ENCODE measurements at places on chromosomes 1 and 21.

GRCh38 chr1:203427451-203427850, 48.2 kb upstream of the PRELP start:
- no peak for DNase-seq

- DNase-seq = no peak
Measured at GRCh38 chr1:52096216-52096615, 40.1 kb downstream of the BTF3L4 start.

- DNase-seq = peak; percentile 18
Measured at GRCh38 chr1:67645495-67646144, 39.4 kb upstream of the GADD45A start.

DNA sequence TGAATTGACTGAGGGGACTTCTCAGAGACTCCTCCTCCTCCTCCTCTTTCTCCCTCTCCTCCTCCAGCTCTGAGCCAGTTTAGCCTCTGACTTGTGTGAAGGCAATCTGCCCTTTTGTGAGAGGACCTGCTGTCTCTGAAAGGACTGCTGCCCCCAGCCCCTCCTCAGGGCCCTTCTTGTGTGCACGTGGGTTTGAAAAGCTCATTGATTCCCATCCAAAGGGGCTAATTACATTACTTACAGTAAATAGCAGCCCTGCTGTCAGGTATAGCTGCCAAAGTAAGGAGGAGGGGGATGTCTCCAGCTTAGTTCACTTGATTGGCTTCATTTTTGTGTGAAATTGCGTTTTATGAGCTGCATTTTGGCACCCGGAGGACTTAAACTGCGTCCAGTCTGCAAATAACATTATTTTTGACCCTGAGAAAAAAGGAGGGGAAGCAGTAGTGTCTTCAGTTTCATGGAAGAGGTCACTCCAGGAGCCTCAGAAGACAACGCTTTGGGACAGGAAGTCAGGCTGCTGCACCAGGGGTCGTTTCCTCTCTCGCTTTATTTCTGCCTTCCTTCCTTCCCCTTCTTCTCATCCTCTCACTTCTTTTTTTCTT, 1.8 kb upstream of the LHX9 start:
- DNase-seq = no peak

- DNase-seq = no peak
Measured at GRCh38 chr1:206582971-206583706, 29.1 kb downstream of the EIF2D start.

DNA sequence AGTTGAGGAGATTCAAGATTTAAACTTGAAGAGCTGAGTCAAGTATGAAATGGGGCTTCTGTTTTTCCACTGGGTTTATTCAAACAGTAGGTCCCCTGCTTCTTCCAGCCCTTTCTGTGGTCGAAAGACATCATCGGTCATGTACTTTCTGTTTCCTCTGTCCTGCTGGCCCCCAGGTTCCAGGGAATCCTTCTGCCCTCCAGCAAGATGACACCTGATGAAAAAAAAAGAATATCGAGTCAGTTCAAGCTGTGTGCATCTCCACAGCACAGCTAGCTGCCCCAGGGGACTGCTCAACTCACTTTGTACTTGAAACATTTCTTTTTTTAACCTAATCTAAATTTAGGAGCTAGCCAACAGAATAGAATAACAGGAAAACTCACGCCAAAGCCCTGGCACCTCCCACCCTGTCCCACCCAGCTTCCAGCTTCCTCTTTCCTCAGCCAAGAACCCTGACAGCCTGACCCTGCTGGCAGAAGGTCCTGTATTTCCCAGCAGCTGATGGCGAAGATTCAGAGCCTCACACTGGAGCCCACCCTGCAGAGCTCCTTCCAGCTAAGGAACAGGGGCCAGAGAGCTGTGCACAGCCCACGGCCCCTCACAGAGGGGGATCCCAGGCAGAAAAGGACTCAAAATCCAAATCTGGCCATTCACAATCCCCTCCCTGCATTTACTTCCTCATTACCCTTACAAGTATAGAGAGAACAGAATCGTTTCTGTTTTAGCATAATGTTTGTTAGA, 176.5 kb downstream of the PSMG1 start:
- DNase-seq = no peak

DNA sequence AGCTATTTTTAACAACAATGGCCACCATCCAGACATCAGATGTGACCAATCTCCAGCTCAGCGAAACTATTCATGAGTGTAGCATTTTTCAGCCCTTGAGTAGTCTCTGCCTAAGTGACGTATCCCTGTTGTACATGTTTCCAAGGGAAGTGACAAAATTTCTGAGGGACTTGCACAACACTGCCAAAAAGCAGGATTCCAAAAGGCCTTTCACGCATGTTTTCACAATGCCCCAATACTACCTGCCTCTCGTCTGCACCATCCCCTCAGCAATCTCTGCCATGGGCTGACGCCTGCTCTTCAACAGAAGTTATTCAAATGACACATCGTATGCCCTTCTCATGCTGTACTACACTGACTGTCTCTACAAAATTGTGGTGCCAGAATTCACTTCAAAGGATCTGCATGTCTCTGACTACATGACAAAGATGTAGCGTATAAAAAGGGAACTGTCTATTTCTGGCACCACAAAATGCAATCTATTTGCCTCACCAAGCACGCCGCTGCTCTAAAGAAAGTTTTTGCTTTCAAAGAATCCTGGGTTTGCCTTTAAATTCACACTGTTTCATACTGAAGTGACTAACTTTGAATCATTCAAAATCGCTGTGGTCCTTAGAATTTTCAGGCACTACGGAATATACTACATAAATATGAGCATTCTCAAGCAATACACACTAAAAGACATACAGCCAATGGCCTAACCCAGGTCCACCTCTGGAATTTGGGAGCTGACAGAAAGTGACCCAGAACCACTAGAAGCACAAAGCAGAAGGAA, 32.9 kb downstream of the JAK1 start:
- no peak for DNase-seq

- no peak for DNase-seq
Measured at GRCh38 chr1:45806129-45806528, 2.7 kb downstream of the MAST2 start.

DNA sequence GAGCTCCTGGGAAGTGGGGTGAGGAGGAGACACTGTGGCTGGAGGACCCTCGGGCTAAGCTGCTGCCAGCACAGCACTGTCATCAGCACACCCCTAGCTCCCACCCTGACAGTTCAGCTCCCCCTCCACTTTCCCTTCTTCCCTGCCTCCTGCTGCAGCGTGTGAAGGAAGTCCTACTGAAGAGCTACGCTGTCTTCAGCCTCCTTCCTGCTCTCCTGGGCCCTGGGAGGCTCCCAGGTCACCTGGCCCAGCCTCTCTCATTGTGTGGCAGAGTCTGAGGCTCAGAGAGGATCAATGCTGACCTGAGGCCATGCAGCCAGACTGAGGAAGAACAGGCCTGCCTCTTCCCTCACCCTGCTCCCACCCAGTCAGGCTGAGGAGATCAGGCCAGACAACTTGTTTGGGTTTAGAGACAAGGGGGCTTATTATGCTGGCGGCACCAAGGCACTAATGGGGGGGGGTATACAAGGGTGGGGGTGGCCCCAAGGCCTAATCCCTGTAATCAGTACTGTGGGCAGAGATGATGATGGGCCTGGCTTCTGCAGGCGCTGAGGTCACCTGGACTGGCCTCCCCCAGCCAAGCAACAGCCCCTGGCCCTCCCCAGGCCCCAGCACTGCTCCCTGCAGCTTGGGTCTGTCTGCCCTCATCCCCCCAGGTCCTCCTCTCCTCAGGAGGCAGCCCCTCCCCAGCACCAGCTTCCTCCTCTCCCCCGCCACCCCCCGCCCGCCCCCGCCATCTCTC, 9.1 kb downstream of the NES start:
- no peak for DNase-seq

DNA sequence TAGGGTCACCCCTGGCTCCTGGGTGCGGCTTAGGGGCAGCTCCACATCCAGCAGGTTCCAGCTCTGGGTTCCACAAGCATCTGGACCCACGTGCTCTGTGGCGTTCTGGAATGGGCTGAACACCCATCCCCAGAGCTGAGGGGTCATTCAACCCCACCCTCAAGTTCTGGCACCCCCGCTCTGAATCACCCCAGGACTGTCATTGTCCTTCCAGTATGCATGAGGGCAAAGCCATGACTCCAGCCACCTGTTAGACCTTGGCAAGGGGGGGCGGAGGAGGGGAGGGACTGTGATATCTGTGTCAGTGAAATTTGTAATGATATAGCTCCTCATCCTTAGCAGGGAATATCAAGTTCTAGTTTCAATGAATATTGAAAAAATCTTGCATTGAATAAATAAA, 12.3 kb downstream of the INSRR start:
- DNase-seq = no peak

GRCh38 chr1:60866226-60866900, 216.0 kb upstream of the NFIA start:
- no peak for DNase-seq

GRCh38 chr1:233261206-233261605, 34.3 kb downstream of the PCNX2 start:
- DNase-seq = no peak

GRCh38 chr1:78044796-78045562, 787 bp upstream of the GIPC2 start:
- no peak for DNase-seq

DNA sequence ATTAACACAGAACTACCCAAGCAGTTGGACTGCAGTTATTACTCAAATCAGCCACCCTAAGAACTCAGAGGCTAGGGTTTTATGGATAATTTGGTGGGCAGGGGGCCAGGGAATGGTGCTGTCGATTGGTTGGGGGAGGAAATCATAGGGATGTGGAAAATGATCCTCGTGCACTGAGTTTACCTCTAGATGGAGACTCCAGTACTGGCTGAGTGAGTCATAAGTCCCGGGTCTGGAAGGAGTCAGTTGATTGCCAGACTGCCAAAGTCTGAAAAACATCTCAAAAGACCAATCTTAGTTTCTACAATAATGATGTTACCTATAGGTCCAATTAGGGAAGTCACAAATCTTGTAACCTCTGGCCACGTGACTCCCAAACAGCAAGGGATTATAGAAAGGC, 257.5 kb upstream of the PRMT6 start:
- no peak for DNase-seq

All from HuH-7.5 (cell line).